ENCODE measurements at places on chromosomes 13 and 19. TPM values are rescaled to one million over a fixed set of nuclear protein-coding genes. Genes with fewer than 3 reads are reported as not detected.

The TNNI3 gene
- not detected for total RNA-seq

The C3 gene
- 0.44 TPM for total RNA-seq

The NLRP12 gene
- total RNA-seq = not detected

The KCTD12 gene
- 4.5 TPM for total RNA-seq

The GFY gene
- not detected for total RNA-seq

The ZNF285 gene
- total RNA-seq = 4.5 TPM

The PRKD2 gene
- total RNA-seq = 191 TPM

The RNF225 gene
- total RNA-seq = 0.44 TPM

The CDKN2D gene
- total RNA-seq = 10.1 TPM

The SYDE1 gene
- not detected for total RNA-seq

The KIR2DL3 gene
- not detected for total RNA-seq

The SERP2 gene
- total RNA-seq = 0.24 TPM

The LHB gene
- not detected for total RNA-seq

The NPAS1 gene
- total RNA-seq = 1.3 TPM

The CDX2 gene
- total RNA-seq = not detected

The FCER2 gene
- total RNA-seq = 191 TPM
